ENCODE measurements at places on chromosomes 5 and 9.

DNA sequence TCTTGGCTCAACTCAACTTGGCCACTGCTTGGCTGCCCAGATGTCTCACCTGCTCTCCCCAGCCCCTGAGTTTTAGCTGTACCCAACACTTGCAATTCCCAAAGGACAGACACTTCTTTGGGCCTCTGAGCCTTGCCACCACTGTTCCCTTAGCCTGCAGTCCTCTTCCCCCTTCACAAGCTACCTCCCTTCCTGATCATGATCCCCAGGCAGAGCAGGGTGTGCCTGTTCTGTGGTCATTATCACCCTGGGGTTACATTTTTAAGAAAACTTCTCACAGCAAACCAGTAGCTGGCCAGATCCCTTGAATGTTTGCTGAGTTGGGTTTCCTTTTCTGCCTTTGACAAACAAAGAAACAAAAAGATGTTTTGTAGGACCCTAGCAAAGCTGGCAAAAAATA lies 87.5 kb upstream of the PRRC1 start:
- DNase-seq, result no peak

- DNase-seq, result no peak
These were observed 74.1 kb downstream of the SERINC5 start for GRCh38 chr5:80181618-80182211.

DNA sequence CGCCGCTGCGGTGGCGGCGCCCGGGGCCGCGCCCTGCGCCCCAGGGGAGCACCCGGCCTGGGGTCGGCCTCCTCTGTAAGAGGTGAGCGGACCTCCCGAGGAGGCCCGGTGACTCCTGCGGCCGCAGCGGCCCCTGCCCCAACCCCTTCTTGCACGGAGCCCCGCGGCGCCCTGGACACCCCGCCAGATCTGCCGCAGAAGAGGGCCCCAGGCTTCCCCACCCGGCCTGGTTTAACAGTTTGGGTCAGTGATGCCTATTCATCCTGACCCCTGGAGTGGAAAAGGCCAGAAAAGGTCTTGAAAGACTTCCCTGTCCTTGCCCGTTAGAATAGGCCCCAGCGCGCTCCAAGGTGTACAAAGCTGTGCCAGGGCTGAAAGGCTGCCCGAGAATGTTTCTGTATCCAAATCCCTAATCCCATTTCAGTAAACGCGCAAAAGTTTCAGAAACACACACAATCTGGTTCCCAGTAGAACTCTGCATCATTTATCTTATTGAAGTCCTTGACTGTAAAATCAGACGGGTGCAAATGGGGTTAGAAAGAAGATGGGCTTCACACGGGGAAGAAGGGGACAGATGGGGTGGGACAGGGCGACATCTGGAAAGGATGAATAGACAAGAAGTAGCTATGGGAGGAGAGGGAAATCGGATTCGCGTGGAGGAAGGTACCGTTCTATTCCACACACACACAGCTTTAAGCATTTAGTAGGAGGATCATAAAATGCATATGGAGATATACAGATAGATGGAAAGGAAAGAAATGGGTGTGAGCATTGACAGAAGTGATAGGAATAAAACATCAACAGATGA lies 1.1 kb upstream of the SSBP2 start:
- DNase-seq, result peak; percentile 5

GRCh38 chr5:28468166-28468565 lies 1429.8 kb upstream of the CDH9 start:
- DNase-seq, result no peak

DNA sequence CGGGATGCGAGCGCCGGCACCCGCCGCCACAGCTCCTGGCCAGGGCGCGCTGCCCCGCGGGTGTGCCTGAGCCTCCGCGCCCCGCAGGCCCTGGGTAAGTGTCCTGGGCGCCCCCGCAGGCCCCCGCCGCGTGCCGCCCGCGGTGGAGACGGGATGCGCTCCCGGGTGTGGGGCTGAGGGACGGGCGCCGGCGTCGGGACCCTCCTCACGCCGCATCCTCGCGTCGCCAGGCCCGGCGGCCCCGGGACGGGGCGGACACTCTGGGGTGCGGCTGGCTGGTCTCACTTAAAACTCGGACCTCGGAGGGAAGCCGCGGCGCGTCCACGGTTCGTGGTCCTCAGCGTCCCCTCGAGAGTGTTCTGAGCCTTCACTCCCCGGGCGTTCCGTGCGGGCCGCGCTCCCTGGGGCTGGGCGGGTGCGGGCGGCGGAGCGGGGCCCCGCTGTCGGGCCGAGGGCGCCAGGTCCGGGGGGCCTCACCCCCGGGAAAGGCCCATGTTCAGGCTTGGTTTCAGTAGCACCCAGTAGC lies 275 bp downstream of the AHRR start:
- DNase-seq, result no peak

- no peak for DNase-seq
These were observed 1479.3 kb upstream of the CDH9 start for GRCh38 chr5:28517691-28518090.
